ENCODE measurements at places on chromosomes 5 and 9. TPM values are rescaled to one million over a fixed set of nuclear protein-coding genes. Genes with fewer than 3 reads are reported as not detected.

Gene ECM2
- total RNA-seq = 1.2 TPM

Gene C9orf72
- total RNA-seq = 12.9 TPM

Gene CDC26
- 14.3 TPM for total RNA-seq

Gene FOXD4L4
- not detected for total RNA-seq

Gene CEP72
- 0.14 TPM for total RNA-seq

Gene PCDHGA7
- total RNA-seq = not detected

Gene PCA3
- 0.45 TPM for total RNA-seq

Gene SLC6A19
- 5.5 TPM for total RNA-seq
